ENCODE measurements at places on chromosomes 7 and 10. TPM values are rescaled to one million over a fixed set of nuclear protein-coding genes. Genes with fewer than 3 reads are reported as not detected.

DNA sequence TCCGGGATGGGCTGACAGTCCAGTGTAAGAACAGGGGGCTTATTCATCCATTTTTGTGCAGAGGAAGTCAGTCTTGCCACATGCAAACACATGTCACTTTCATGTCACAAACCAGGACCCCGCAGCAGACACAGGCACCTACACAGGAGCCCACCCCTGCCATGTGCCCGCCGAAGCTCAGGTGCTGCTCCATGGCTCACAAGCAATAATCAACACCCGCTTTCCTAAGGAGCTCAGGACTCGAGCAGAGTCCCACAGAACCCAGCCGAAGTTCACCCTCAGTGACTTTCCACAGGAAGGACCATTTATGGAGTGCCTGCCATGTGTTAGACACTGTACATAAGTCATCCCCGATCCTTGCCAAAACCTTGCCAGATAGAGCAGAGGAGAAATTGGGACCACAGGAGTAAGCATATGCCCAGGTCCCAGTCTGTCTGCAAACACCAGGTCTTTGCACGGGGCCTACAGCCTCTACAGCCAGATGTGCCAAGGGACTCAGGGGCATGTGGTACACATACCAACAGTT, 99.4 kb downstream of the EBF3 start:
- H3K27ac ChIP-seq = no peak overlapping the region
- no peaks in the 10 kb centered on the region for H3K36me3 ChIP-seq
- DNase-seq = no peak
- H3K4me3 ChIP-seq = no peak overlapping the region

DNA sequence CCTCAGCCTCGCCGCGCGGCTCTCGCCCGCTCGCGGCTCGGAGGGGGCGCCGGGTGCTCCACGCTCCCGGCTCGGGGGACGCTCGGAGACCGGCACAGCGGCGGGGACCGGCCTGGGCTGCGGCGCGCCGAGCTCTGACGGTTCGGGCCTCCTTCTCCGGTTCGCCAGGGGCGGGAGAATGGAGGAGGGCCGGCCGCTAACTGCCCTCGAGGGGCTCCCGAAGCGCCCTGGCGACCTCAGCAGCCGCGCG, 232 bp upstream of the GRID1 start:
- H3K27ac ChIP-seq = no peak overlapping the region

DNA sequence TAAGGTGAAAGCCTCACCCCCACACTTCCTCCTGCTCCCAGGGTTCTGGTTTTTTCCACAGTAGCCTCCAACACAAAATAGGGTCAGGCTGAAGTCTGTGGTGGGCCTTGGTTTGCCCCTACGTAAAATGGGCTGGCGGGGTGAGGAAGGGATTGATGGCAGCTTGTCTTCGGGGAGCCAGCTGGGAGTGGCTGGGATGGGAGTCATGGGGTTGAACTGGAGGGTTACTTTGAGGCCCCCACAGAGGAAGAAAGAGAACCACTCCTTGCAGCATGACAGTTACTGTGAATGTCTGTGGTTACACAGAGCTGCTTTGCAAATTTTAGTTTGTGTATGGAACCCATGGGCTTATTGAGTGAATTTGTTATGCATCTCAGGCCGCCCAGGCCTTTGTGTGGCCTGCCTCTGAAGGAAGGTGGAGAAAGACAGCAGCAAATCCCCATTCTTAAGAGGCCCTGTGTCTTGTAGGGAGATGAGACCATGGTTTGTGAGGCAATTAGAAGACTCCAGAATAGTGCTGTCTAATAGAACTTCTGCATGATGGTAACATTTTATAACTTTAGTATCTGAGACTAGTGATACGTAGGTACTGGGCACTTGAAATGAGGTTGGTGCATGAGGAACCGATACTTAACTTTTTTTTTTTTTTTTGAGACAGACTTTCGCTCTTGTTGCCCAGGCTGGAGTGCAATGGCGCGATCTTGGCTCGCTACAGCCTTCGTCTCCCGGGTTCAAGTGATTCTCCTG, 8.1 kb downstream of the TRIM8 start:
- peak overlapping the region; percentile 99 for H3K27ac ChIP-seq
- H3K4me1 ChIP-seq = peaks cover 50% of the 10 kb centered on the region
- no peak overlapping the region for H3K4me3 ChIP-seq
- no peak for DNase-seq

GRCh38 chr10:24589265-24589664, 134.4 kb downstream of the ARHGAP21 start:
- peaks cover 61% of the 10 kb centered on the region for H3K36me3 ChIP-seq
- no peak for DNase-seq
- H3K4me3 ChIP-seq = no peak overlapping the region

- H3K36me3 ChIP-seq = no peaks in the 10 kb centered on the region
- no peak overlapping the region for H3K4me3 ChIP-seq
- H3K27ac ChIP-seq = peak overlapping the region; percentile 91
- peaks cover 6% of the 10 kb centered on the region for H3K4me1 ChIP-seq
These were observed 1.7 kb downstream of the ADAP1 start for GRCh38 chr7:952548-953441.

DNA sequence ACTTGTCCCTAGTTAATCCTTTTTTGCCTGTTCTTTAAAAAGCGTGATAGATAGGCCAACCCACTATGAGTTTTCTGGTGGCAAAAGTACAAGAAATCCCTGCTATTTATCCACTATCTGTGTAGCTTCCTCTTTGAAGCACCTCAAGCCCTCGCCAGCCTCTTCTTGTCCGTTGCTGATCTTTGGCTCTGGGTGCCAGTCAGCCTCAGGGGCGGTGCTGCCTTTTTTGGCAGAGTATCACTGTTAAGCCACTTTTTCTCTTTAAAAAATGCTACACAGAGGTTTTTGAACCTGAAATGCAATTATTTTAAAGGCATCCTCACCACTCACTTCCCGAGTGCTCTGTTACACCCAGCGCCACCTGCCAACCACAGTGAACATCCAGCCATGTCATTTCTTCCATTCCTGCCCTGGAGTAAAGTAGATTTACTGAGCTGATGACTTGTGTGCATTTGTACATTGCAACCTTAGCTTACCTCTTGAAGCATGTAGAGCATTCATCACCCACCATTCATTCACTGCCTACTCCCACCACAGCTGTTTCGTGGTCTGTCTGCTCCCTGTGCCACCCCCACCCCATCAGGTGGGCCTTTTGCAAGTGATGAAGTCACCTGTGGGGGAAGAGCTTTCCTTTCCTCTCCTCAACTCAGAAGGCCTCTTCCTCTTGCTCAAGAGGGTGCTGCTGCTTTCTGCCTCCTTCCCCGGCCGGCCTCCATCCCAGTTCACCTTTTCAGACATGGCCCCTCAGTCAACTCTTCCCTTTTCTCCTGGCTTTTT, 414.2 kb upstream of the GALNT17 start:
- H3K4me1 ChIP-seq = no peaks in the 10 kb centered on the region
- H3K27ac ChIP-seq = no peak overlapping the region
- no peak overlapping the region for H3K4me3 ChIP-seq
- H3K27me3 ChIP-seq = no peaks in the 10 kb centered on the region

ARMC10 gene
- total RNA-seq = 12.7 TPM

ADAM22 gene
- total RNA-seq = 17.3 TPM

DYNC1I1 gene
- 37.0 TPM for total RNA-seq

ELN gene
- 8.4 TPM for total RNA-seq

TRIM56 gene
- 50.0 TPM for total RNA-seq

All from transverse colon (tissue), 4 donors.